ENCODE measurements at places on chromosomes 7 and 10.

DNA sequence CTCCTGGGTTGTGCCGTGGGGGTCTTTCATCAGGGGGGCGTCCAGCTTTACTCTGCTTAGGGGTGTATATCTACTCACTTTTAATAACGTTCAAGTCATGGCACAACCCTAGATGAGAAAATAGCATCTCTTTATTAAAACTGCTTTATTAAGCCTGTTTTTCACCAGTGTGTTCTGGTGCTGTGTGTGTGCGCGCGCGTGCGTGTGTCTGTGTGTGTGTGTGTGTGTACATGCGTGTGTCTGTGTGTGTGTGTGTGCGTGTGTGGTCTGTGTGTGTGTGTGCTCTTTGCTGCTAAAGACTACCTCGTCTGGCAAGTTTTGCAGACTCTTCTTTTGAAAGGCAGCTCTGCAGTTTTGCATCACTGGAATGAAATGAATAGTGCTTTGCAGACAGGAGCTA, 390.9 kb upstream of the MKI67 start:
- DNase-seq = no peak

GRCh38 chr10:90136731-90137316, 435.4 kb downstream of the KIF20B start:
- DNase-seq = no peak

- no peak for DNase-seq
Measured at GRCh38 chr7:27169658-27170425, 4.3 kb downstream of the HOXA10 start.

GRCh38 chr10:51224671-51225161, 150.4 kb downstream of the PRKG1 start:
- no peak for DNase-seq

GRCh38 chr7:138254444-138254843, 178.2 kb downstream of the AKR1D1 start:
- DNase-seq = no peak

DNA sequence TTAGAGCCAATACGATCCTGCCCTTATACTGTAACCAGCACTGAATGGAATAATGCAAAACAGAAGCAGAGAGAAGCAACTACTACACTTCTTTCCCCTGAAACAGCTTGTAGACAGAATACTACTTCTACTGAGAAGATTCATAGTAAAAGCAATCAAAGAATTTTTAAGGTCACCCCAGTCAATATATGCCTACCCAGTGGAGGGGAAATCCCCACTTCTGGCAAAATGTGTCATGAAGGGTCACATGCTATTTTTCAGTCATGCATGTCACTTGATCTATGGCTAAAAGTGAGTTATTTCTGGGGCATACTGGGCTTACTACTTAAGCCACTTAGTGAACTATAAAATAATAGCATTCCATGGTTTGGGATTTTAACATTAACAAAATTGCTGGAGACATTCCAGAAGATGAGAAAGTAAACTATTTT, 25.6 kb downstream of the IRF5 start:
- no peak for DNase-seq
